ENCODE measurements at places on chromosomes 2 and 18.

DNA sequence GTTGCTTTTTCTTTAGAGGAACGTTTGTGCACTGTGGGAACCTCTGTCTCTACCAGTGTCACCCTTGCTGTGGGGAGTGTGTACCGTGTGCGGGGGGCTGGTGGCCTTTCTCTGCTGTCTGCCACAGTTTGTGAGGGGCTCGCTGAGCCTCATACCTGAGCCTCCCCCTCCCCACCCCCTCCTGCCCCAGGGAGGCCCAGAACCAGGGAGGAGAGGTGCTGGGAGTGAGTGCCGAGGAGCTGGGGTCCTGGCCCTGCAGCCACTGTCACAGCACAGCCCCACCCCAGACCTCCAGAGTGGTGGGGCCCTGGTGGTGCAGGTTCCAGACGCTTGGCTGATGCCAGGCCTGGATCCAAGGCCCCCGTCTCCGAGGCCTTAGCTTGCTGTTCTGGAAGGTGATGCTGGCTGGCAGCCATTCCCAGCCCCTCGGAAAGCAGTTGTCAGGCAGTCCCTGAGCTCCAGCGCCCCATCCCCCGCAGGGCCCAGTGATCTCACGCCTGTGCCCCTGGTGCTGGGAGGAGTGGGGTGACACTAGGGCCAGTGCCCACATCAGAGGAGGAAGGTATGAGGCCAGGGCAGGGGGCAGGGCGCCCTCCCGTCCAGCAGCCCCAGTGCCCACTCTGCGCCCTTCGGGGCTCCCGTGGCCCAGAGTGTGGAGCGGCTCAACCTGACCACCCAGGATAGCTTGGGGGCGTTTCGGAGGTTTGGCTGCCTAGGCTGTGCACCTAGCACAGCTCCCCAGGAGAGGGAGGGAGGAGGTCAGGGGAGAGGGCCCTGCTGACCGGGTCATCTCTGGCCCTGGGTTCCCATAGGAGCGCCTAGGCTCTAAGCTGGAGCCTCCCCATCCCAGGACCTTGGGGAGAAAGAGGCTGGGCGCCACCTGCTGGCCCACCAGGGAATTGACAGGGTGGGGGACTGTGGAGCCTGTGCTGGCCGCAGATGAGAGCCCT is 53.0 kb upstream of the ALPP start:
- DNase-seq = no peak

GRCh38 chr2:155748131-155748530 is 584.4 kb downstream of the NR4A2 start:
- no peak for DNase-seq

DNA sequence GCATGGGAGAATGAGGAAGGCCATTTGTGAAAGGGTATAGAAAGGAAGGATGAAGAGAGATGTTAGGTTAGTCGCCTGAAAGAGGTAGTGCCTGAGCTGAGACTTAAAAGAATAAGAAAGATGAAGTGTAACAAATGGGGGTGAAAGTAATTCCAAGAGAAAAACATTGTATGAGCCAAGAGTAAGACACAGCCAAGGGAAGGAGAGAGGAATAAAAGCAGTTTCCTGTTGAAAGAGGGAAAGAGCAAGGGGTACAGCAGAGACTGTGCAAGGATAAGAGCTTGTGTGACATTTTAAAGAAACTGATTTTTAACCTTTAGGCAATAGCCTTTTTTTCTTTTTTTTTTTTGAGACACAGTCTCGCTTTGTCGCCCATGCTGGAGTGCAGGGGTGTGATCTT is 4.8 kb upstream of the RBBP8 start:
- DNase-seq = no peak

DNA sequence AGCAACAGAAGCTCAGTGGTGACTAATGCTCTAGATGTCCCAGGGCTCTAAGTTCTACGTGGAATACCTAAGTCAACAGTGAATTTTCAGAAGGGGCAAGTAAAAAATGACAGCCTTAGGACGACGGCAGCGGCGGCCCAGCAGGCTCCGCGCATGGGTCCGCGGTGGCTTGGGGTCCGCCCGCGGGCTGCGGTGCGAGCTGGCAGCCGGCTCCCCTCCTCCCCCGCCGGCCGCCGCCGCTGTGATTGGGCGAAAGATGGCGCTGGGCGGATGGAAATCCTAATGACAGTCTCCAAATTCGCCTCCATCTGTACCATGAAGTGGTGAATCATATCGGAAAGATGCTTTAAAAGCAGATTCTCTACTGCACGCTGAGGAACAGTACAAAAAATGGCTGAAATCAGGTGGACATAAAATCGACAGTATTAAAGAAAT is 74.7 kb downstream of the HNRNPLL start:
- DNase-seq = no peak

- DNase-seq = no peak
Observed at GRCh38 chr2:52732849-52733395, 1034.7 kb upstream of the CHAC2 start.

- DNase-seq = no peak
Observed at GRCh38 chr18:9520666-9521065, 45.4 kb downstream of the RALBP1 start.

DNA sequence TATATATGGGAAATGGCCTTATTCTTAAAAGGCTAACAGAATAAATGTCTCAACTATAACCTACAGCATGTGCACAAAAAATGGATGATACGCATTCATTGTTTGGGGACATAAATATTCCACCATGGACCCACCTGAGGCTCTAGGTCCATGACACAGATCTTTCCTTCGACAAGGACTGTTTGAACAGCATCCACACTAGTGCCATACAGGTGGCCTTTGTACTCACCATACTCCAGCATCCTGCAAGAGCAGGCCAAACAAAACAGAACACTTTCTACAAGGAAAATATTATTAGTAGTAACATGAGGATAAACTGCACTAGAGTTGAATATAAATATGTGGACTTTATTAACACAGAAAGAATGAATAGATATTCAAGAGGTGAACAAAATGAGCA is 6.1 kb upstream of the TMEM237 start:
- DNase-seq = no peak

DNA sequence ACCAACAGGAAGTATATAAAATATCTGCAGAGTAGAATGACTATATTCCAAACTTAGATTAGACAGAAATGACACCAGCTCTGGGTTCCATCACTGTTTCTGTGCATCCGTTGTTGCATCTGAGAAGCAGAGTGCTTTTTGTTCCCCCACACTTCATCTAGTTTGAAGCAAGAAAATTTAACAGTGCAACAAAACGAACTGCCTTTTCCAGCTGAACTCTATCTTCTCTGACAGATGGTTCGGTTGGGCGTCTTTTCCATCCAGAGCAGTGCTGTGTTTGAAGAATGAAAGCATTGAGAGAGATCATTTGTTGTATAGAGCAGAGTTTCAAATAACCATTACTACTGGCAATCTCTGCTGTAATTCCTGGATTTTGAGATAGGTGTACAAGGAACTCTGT is 757.5 kb downstream of the DPP10 start:
- DNase-seq = no peak

- no peak for DNase-seq
Observed at GRCh38 chr2:201996006-201996405, 37.6 kb upstream of the FZD7 start.

GRCh38 chr2:206271065-206271464 is 3.4 kb upstream of the ZDBF2 start:
- DNase-seq = no peak

- DNase-seq = no peak
Observed at GRCh38 chr2:73238149-73238548, 4.0 kb downstream of the CCT7 start.

DNA sequence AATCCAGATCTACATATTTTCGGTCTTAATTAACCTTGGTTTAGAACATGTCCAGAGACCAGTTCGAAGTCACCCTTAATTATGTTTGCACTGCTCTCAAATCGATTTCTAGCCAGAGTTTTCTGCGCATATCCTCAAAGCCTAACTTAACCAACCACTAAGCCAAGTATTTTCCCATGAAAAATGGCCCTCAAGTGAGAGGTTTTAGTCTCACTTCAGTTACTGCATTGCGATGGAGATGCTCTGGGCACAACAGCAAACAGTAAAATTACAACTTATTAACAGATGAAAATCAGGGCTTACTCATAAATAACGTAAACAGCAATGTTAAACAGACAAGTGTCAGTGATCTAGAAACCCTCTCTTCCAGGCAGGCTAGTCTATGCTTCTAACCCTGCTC is 4.5 kb downstream of the RTN4 start:
- no peak for DNase-seq

DNA sequence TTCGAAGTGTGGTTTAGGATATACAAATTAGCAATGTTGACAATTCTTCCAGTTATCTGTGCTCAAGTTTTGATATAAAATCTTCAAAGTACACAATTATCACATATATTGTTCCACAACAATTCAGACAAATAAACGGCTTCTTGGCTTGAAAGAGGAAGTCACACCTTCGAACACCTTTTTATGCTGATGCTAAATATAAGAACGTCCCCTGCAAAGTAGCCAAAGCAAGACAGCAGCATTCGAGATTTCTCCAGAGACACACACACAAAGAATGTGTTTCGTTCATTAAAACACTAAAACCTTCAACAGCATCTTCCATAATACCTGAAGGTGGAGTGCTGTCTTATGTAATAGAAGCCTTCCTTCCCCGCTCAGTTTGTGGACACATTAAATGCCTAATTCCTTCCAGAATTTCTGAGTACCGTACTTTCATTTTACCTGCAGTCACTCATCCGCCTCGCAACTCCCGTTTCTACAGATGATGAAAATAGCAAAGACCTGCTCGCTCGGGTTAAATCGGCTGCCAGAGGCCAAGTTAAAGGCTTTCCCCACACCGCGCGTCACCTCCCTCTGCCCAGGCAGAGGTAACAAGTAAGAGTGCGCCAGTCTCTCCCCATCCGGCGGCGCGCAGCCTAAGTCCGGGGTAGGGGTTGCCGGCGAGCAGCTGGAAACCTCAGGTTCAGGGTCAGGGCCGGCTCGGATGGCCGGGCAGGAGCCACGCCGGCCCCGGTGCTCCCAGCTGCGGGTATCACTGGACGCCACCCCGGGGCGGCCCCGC is 847 bp downstream of the SERPINE2 start:
- no peak for DNase-seq

GRCh38 chr18:49582579-49582978 is 20.7 kb downstream of the LIPG start:
- DNase-seq = no peak

GRCh38 chr2:100416935-100417710 is at the start of gene CHST10:
TSS of gene CHST10 (minus strand) at chr2:100417668. CDS start at chr2:100406675, 10,993 bp downstream.
- peak; percentile 28 for DNase-seq

- DNase-seq = no peak
Observed at GRCh38 chr2:23616630-23617029, 231.7 kb downstream of the KLHL29 start.

GRCh38 chr2:162123806-162124758 is 28.0 kb downstream of the GCG start:
- no peak for DNase-seq
